ENCODE measurements at places on chromosomes 4 and X.

DNA sequence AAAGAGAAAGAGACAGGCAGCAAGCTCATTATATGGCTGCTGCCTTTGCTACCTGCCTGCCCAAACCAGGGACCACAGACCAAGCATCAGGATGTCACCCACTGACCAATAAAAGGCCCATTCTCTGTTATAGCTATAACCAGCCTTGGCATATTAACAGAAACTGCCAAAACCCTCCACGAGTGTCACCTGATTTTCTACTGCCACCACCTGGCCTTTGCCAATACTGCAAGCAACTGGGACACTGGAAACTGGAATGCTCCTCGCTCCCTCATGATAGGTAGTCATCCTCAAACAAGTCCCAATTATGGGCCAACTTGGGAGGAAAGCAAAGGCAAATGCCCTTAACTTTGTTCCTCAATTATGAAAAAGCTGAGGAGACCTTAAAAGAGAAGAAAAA, 76.0 kb downstream of the SPIN4 start:
- peak; percentile 52 for DNase-seq

DNA sequence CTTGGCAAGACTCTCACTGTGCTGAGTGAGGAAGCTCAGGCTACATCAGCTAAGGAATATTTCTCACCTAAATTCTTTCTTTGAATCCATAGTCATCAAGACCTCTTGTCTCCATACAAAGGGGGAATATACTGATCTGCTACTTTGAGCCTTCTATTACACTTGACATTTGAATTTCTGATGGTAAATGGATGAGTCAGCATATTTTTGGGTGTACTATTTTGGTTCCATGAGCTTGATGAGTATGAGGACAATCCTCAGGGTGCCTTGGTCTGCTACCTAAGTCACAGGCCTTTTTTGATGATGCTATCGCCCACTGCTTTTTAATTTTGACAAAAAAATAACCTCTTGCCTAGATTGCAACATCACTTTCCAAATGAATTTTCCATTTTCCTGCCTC, 415.7 kb downstream of the PPP1R2C start:
- DNase-seq: no peak

DNA sequence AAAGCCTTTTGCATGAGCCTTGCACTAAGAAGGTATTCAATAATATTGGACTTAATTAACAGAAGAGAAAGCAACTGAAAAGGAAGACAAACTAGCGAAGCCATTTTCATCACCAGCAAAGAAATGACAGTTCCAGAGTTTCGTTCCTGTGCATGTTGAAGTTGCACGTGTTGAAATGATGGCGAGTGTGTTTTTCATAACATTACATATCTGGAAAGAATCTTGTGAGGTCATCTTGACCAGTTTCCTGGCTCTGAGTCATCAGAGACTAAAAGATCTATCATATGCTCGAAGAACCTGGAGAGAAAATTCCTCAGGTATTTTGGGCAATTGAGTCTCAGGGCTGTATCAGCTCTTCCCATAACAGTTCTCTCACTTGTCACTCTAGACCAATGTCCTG, 106.2 kb upstream of the MAML3 start:
- DNase-seq: peak; percentile 95

DNA sequence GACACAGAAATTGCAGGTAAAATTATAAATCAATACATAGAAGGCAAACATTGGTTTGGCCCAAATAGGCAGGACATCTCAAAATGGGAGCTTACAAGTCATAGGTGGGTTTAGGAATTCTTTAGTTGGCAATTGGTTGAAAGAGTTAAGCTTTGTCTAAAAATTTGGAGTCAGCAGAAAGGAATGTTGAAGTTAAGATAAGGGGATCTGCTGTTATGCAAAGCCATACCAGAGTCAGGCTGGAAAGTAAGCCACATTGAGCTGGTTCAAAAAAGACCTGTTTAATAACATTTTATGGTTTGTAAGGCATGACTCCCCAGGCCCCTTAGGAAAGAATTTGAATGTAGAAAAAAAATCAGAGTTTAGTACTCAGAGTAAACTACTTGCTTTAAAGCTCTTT, 92.6 kb downstream of the IL13RA2 start:
- DNase-seq: peak; percentile 47

- peak; percentile 65 for DNase-seq
Measured at GRCh38 chr4:76606645-76607265, 171.7 kb downstream of the SHROOM3 start.

GRCh38 chr4:98838531-98838930, 90.4 kb downstream of the EIF4E start:
- DNase-seq: no peak

DNA sequence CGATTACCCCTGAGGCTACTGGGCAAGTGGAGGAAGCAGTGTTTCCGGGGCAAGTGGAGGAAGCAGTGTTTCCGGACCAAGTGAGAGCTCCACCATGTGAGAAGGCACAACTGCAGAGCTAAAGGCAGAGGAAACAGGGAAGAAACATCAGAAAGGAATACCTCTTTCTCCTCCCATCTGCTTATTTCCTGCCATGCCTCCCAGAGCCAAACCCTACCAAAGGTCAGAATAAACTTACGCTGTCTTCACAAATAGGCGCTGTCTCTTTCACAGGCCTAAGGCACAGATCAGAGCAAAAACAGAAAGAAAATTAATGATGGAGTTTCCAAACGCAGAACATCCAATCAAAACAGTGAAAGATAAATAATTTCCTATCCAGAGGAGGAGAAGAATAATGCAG, 153.0 kb downstream of the ATOH1 start:
- DNase-seq: no peak

DNA sequence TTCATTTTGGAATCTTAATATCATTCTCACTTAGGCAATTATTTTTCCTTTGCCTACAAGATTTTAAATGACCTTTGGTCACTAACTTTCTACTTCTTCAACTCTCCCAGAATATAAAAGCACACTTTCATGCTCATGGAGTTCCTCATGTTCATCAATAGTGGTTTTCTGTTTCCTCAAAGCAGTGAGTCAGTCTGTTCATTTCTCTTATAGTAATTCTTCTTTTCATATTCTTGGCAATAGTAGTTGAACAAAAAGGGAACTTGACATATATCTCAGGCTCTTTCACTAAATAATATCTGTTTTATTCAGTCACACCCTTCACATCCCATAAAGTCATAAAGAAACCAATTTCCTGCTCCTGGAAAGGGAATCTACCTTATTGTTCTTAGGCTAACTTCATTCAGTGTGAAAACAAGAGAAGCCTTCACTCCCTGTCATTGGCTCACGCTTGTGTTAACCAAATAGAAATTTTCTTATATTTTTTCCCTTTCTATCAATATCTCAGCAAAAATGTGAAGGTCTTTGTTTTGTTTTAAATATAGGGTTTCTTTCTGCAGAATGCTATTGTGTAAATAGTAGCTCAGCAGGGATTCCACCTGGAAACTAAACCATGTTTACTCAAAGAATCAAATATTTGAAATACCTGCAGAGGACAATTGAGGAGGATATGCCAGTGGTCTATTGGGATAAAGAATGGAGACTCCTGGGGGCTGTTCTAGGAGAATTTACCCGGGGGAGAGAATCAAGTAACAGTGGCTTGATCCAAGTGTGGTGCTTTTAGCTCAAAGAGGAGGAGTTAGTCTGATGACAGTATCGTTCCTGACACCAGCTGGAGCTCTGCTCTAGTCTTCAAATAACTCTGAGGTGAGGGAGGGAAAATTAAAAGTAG, 13.4 kb upstream of the TNIP3 start:
- no peak for DNase-seq

GRCh38 chr4:122218762-122219161, 66.6 kb downstream of the BLTP1 start:
- peak; percentile 29 for DNase-seq

DNA sequence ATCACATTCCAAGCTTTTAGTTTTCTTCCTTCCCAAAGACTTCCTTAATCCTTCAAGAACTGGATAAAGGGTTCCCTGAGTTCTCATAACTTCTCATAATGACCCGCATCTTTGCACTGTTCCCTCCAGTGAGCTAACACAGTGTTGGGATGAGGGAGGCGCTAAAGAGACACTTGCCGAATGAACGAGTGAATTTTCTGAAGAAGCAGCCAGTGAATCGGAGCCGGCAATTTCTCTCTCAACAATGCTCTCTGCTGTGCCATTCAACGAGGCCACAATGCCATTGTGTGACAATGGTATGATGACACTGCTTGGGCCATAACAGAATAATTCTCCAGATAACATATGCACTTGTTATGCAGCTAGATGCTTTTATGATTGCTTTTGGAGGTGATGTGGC, 51.4 kb upstream of the ZFP42 start:
- DNase-seq: no peak

- no peak for DNase-seq
Measured at GRCh38 chr4:42488114-42488513, 90.8 kb downstream of the SHISA3 start.

GRCh38 chr4:10045481-10045880, 24.2 kb upstream of the SLC2A9 start:
- peak; percentile 47 for DNase-seq

GRCh38 chrX:30751497-30751896, 98.3 kb downstream of the GK start:
- DNase-seq: no peak

DNA sequence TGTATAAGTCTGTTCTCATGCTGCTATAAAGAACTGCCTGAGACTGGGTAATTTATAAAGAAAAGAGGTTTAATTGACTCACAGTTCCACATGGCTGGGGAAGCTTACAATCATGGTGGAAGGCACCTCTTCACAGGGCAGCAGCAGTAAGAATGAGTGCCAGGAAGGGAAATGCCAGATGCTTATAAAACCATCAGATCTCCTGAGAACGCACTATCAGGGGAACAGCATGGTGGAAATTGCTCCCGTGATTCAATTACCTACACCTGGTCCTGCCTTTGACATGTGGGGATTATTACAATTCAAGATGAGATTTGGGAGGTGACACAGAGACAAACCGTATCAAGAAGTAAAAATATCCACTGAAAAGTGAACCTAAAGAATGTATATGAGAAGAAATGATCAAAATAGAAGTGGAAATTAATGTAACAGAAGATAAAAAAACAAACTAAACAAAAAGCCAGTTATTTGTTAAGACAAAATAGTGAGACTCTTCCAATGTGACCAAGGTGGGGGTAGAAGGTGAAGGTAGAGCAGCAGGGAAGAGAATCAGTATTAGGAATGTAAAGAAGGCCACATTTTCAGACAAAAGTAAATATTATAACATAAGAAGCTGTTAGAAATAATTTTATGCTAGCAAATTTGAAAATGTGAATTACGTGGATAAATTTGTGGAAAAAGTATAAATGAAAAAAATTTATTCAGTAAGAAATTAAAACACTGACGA, 372.9 kb downstream of the NKX6-1 start:
- DNase-seq: no peak

- no peak for DNase-seq
Measured at GRCh38 chrX:9851890-9852289, 65.7 kb downstream of the SHROOM2 start.

DNA sequence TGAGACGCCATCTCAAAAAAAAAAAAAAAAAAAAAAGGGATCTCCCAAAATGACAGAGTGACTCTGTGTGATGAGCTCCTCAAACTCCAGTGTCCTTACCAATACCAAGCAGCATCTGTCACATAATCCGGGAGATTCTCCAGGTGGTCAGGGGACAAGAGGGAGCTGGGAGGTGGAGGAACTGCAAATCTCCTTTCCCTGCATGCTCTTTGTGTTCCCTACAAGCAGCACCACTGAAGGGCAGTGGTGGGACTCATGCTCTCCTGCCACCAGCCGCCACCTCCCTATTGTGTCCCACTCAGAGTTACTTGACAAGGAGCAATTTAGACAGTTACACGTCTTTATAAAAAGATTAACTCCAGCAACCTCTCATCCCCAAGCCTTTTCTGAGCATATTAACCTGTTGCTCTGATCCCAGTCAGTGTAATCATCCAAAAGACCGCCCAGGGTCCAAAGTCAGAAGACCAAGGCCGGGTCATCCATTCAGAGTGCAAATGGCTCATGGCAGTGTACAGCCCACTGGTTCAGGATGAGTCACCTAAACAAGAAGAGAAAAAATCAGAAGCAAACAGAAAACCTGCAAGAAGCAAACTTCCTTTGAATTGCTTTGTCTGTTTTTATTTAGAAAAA, 23.6 kb downstream of the MGST2 start:
- DNase-seq: peak; percentile 18

DNA sequence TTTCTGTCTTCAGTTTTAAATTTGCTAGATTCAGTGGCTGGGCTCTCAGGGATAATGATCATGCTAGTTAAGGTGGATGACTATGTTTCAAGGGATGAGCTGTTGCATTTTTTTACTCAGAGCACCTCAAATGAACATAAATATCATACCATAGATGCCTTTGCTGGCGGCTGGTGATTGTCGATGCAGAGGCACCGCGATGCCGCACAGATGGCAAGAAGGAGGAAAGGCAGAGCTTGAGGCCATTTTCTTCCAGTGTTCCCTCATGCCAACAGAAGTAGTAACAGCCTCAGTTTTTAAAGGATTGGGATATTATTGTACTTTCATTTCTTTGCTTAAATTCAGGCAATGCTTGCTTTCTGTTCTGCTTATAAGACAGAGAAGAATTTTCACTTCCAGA, 654.7 kb upstream of the IGFBP7 start:
- DNase-seq: no peak

All from GM23248 (cell line).